Nucleus accumbens (tissue), 56 donors: ENCODE measurements at places on chromosomes 11 and 22.

- DNase-seq: no peak
Measured at GRCh38 chr22:18109410-18110193, 1.0 kb upstream of the TUBA8 start.

DNA sequence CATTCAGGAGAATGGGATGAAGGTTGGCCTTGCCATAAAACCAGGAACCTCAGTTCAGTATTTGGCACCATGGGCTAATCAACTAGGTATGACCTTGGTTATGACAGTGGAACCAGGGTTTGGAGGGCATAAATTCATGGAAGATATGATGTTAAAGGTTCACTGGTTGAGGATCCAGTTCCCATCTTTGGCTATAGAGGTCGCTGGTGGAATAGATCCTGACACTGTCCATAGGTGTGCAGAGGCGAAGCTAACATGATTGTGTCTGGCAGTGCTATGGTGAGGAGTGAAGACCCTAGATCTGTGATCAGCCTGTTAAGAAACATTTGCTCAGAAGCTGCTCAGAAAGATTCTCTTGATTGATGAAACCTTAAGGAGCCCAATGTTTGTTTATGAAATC, 5.7 kb downstream of the NF2 start:
- no peak for DNase-seq

GRCh38 chr11:1437500-1437899, 47.8 kb downstream of the BRSK2 start:
- no peak for DNase-seq

DNA sequence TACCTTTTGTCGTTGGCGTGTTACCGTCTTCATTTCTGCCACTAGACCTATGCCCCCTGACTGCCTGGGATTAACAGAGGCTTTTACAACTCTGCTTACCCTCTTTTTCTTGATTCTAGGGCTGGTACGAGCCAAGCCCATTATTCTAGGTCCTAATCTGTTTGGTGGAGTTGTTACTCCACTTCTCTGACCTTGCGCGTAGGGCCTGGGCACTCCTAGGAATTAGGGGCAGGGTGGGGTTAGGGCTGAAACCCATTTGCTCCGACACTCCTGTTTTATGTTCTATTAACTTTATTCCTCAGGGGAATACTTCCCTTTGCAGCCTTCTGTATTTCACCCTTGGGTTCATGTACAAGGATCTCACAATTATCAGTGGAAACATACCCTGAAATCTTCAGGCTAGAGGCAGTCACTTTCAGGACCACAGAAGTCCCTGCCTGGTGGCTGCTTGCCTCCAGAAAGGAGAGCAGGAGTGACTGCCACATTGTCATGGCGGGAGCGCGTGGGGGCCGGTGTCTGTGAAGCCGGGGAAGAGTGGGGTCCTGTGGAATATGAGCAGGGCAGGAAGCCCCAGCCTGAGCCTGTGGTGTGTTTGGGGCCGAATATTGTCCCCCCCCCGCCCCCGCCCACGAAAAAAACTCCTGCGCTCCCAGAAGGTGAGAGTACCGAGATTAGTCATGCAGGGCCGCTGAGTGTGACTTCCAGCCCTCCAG, 731 bp upstream of the SLC37A2 start:
- no peak for DNase-seq

DNA sequence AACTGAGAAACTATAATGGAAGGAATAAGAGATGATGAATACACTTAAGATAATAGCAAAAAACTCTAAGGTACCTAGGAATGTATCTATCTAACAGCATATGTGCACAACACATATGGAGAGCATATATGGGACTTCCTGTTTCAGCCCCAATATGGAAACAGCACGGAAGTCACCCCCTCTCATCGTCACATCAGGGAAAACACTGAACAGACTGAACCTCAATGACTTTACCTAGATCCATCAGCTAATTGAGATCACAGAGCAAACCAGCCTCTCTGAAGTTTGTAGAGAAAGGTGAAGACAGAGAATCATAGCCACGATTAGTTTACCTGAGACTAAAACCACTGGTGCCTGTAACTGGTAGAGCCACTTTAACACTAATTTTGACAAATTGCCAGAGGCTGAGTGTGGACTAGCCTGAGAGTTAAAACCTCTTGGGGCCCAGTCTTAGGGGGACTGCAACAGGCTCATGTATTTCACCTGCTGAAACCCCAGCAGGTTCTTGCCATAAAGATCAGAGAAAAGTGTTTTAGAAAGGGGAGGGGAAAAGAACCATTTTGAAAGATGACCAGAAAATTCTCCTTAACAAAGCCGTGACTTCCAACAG, 722.6 kb downstream of the TBC1D22A start:
- no peak for DNase-seq

GRCh38 chr22:23149743-23150238, 4.5 kb downstream of the RAB36 start:
- DNase-seq: no peak

DNA sequence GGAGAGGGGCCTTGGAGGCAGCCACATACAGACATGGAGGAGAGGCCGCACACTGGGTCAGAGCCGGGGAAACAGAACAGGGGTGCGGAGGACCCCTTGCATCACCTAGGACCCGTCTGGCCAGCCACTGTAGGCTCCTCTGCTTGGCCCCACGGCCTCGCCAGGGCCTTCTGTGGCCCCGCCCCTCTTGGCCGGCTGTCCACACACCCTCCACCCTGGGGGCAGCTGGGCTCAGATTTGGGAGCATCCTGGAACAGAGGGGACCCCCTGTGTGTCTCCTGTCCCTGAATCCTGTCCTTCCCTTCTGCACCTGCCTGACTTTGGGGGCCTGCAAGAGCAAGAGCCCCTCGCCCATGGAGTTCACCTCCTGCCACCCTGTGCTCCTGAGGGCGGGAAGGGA, 7.9 kb upstream of the TH start:
- DNase-seq: no peak

GRCh38 chr11:87128372-87128771, 90.6 kb downstream of the TMEM135 start:
- DNase-seq: no peak

DNA sequence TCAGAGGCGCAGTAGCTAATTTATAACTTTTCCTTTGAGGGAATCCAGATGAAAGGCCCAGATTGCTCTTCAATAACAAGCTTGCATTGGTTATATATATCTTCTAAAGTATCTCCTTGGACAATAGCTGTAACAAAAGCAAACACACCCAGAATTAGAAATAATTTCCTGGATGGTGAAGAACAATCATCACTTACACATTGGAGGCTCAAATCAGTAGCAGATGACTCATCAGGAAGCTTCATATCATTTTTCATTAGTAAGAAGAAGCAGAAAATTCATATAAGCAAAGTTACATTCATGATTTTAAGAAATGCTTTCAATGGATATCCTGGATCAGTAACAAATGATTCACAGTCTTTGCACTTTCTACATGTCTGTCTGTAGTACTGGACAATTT, 173.6 kb upstream of the CCDC90B start:
- no peak for DNase-seq

- no peak for DNase-seq
Measured at GRCh38 chr11:48161951-48162884, 54.4 kb upstream of the OR4B1 start.

- no peak for DNase-seq
Measured at GRCh38 chr22:35596821-35597220, 20.3 kb downstream of the MB start.
